ENCODE measurements at places on chromosomes 11 and 22.

- DNase-seq, result no peak
These were observed 74.7 kb upstream of the SESN3 start for GRCh38 chr11:95305705-95306104.

GRCh38 chr11:3879216-3879966 lies 23.9 kb downstream of the STIM1 start:
- DNase-seq, result no peak

DNA sequence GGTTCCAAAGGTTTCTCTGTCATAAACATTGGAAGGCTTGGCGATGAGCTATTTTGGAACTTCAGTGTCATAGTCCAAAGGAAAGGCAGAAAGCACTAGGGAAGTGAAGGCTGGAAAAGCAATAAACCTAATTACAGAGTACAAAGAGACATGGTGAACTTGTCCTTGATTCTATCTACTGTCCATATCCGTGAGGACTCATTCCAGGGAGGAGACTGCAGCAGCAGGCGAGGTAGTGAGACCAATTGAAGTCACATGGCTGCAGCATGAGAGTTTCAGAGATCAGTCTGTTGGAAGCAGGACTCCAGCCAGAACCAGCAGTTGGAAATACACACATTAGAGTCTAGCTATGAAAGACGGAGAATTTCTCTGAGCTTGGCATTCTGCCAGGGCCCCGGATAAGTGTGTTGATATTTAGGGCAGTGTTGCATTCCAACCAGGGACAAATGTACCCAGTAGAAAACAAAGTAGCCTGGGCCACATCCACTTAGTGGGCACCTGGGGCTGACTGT lies 54.1 kb upstream of the ARHGAP42 start:
- DNase-seq, result no peak

DNA sequence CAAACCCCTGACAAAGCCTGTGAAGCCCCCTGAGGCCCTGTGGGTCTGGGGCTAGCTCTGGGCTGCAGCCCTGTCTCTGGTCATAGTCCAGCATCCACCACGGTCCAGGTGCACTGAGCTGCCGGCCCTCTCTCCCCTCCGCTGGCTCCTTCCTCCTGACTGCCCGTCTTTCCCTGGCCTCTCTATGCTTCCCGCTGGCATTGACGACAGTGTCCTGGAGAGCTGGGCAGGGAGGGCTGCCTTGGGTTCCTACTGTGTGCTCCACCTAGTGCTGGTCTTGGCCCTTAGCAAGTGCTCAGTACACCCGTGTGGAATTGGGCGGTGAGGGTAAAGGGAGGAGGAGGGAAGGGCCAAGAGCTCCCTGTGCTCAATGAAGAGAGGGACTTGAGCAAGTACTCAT lies 868 bp upstream of the MYEOV start:
- DNase-seq, result no peak

GRCh38 chr22:43419371-43420080 lies 7.7 kb downstream of the MPPED1 start:
- DNase-seq, result no peak

DNA sequence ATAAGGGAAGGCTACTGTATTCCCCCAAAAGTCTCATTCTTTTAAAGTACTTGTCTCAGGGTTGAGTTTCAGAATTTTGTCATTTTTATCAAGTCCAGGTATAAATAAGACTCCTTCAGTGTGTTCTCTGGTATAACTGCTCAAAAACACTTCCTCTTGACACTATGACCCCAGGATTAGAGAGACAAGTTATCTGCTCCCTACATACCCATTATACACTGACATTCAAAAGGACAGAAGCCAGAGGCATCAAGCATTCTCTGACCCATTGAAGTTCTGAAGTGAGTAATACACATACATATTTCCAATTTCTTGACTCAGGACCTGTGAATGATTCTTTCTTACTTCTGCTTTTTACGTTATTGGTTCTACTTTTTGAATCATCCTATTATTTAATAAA lies 447.8 kb upstream of the CNTN5 start:
- no peak for DNase-seq

- no peak for DNase-seq
These were observed 136.9 kb downstream of the FAT3 start for GRCh38 chr11:92361551-92361950.

GRCh38 chr11:108405706-108406105 lies 61.6 kb downstream of the C11orf65 start:
- no peak for DNase-seq

- no peak for DNase-seq
These were observed 120.5 kb downstream of the CACNA1I start for GRCh38 chr22:39690881-39691605.

GRCh38 chr11:6864438-6864837 lies 1.6 kb downstream of the OR10A2 start:
- DNase-seq, result no peak

GRCh38 chr11:126538071-126538470 lies 182.6 kb downstream of the ST3GAL4 start:
- DNase-seq, result no peak

DNA sequence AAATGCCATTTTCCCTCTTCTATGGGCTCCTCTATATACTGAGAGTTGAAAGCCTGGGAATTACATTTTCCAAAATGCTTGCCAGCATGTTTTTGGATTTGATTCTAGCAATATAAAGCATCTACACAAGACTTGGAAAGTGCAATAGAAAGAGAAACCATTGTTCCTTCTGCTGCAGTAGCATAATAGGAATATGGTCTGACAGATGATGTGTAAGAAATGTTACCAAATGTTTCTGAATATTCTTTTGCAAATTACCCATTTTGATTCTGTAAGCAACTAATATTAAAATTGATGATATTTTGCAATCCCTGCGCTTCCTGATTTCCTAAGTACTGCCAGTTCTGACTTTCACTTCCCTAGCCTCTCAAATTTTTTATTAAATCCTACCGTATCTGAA lies 61.6 kb downstream of the CASP12 start:
- DNase-seq, result no peak

DNA sequence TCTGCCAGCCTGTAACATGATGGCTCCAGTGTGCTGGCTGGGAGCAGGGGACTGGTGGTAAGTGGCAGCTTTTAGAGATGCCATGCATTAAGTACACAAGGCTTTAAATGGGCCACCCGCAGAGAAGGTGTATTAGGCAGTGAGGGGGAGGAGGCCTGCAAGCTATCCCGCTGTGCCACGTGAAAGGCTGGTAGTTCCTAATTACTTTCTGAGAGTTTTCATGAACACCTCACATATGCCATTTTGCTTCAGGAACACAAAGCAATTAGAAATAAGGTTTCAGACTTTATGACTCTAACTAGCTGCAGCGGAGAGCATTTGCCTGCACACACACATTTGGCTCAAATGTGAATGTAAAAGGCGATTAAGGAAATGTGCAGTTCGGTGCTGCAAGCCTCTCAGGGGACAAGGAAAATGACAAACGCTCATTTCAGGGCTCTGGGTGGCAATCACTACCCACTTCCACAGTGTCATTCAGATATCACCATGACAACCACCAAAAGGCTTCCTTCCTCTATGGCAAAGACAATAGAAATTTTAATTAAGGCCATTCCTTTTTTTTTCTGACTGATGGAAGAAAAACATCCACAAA lies 116.6 kb downstream of the PLEKHA7 start:
- no peak for DNase-seq

- DNase-seq, result no peak
These were observed 19.8 kb upstream of the LRRC10B start for GRCh38 chr11:61488651-61489291.

DNA sequence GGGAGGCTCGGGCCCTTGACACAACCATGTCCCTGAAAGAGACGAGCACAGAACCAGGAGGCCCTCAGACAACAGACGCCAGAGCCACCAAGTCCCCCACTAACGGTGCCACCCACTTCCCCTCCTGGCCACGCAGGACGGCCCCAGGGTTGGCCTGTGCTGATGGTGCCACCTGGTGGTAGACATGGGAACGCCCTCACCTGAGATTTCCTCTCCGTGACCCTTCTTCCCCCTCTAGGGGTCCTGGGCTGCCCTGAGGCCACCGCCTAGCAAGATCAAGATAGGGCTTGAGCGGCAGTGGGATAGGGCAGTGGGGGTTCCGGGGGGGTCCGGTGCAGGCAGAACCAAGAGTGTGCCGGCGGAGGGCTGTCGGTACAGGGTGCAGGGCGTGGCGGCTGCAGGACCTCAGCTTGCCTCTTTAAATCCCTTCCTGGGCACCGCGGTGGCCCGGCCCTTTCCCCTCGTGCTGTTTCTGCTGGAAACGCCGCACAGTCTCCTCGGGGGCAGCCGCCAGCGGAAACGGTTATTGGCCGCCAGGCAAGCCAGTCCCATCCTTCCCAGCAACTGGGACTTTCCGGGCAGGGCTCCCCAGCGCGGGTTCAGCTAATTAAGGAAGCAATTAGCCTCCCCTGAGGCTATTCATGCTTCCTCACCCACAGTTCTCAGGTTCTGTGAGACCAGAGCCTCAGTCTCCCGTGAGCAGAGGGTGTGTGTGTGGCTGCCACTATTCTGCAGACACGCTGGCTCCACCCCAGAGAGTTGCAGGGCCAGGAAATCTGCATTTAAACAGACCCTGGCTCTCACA lies 5.5 kb upstream of the NFAM1 start:
- DNase-seq, result no peak

GRCh38 chr11:94305146-94305545 lies 766 bp downstream of the IZUMO1R start:
- no peak for DNase-seq

GRCh38 chr11:61172356-61172755 lies 11.1 kb upstream of the VPS37C start:
- DNase-seq, result no peak

DNA sequence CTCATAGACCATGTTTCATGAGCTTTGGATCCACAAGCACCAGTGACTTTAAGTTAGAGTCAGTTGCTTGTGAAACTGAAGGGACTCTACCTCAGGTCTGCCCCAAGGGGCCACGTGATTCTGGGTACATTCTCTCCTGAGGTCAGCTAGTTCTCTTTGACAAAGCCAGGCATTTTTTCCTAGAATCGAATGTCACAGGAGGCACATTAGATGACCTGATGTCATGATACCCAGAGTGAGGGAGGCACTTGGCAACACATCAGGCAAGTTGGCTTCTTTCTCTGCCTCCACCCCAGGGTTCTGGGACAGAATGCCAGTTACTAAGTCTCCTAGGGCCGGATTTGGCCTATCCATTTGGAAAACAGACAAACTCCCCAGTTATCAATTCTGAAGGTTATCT lies 93.0 kb downstream of the APIP start:
- no peak for DNase-seq

DNA sequence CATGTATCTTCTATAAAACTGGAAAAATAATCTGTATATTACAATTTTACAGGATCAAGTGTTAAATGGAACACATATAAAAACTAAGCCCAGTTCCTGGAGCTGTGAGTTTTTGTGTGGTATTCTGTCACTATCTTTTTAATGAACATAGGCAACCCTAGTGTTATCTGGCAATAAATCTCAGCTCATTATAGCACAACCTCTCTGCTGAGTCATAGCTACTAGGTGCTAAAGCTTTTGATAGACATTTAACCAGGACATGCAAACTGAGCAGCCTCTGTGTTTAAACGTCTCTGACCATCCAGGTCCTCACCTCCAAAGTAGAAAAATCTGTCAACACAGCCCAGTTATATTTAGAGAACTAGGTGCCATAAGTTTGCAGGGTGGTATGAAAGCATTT lies 91.0 kb upstream of the CARD18 start:
- DNase-seq, result no peak

- DNase-seq, result no peak
These were observed at the start of gene EPS8L2 for GRCh38 chr11:705646-706438. EPS8L2 (plus strand) TSS chr11:706231; CDS start chr11:709408, 3,177 bp downstream.

DNA sequence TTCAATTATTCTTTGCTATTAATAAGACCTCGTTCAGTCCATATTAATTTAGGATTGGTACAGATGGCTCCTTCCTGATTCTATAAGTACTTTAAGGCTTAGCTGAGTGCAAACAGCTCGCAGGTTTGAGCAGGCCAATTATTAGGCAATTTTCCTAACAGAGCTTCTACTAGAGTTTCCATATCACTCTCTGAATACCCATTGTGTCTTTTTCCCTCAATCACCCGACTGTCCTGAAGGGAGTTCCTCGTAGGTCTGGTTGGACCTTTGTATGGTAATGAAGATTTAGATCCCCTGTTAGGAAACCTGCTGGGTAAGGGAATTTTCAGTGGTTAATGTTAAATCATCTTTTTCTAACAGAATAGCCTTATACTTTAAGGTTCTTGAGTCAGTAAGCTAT lies 61.1 kb downstream of the ARHGAP42 start:
- no peak for DNase-seq

- no peak for DNase-seq
These were observed 5.5 kb downstream of the CST6 start for GRCh38 chr11:66017321-66017720.

GRCh38 chr22:41248758-41249157 lies 8.0 kb upstream of the CHADL start:
- no peak for DNase-seq

GRCh38 chr11:208181-208916 lies 841 bp downstream of the RIC8A start:
- DNase-seq, result no peak

DNA sequence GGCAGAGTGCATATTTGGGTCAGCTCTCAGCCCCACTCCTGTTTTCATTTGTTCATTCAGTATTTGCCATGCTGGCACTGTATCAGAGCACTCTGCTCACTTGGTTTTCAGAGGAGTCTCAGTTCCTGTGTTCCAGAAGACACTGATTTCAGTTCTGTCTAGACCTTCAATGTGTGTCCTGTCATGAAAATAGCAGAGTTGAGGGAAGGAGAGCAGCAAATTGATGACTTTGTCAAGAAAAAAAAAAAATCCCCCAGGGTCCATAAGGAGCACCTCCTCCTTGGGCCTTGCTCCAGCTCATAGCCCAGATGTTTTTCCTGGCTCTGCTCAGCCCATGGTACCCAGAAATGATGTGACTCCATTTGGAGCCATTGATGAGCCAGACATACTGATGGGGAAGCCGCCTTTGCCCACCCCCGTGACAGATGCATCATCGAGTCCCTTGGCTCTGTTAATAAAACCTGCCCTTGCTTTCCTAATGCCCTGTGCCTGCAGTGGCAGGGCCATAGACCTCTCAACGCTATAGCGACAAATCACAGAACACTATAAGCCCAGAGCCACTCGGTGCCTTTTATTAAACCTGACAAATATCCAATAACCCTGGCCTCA lies 107.0 kb downstream of the PKNOX2 start:
- no peak for DNase-seq

DNA sequence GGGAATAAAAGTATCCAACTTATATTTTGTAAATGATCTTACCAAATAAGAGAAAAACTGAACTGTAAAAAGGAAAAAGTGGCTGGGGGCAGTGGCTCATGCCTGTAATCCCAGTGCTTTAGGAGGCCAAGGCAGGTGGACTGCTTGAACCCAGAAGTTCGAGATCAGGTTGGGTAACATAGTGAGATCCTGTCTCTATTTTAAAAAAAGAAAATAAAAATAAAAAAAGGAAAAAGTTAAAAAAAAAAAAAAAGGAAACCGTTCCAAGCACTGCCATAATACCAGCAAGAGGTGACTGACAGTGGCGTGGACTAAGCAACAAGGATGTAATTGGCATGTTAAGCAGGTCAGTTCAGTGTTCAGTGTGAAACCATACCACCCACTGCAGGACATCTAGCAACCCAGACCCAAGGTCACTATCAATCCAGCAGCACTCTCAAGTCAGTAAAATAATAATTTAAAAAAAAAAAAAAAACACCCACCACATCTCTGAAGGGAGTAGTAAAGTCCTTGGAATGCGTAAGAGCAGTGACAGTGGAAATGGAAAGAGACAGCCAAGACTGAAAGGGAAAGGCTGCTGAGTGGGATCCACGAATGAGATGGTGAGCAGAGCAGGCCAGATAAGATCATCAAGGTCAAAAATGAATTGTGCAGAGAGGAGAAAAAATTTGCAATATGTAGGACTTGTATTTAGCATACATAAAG lies 43.6 kb downstream of the MAPK1 start:
- DNase-seq, result no peak

Data from esophagus squamous epithelium (tissue), 5 donors.